ENCODE measurements at places on chromosomes 1 and 21.
A peak's percentile ranks its signal among the peaks of the same experiment; 100 is the strongest.

- peak; percentile 38 for DNase-seq
These were observed 90.7 kb upstream of the WLS start for GRCh38 chr1:68322837-68323687.

DNA sequence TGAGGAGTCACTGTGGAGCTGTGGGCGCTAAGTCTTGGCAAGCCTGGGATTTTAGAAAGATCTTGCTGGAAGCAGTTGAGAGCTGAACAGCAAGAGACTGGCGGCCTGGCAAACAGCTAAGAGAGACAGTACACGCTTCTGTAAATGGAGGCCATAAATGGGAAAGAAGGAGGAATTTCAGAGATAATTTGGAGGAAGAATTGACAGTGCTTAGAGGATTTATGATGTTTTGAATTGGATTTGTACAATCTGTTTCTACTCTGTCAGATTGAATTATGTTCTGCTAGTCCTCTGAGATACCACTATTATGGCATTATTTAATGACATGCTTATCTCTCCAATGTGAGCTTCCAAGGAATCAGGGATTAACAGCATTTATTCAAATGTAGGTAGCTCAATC is 50.1 kb downstream of the ABCA4 start:
- DNase-seq = no peak

GRCh38 chr1:93252598-93252997 is 72.1 kb downstream of the CCDC18 start:
- no peak for DNase-seq

DNA sequence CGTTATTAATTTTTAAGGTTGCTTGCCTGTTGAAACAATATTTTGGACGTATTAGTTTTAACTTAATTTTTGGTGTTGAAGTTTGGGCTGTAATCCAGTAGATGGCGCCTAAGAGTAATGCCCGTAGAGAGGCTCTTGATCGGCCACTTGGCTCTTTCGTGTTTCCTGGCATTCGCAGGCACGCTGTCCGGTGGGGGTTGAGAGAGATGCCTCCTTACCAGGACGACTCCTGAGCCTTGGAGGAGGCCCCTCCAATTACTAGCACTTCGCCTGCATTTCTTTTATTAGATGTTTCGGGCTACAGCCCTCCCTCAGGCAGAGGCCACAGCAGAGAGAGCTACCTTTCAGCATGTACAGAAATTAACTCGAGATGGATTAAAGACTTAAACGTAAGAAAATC is 12.0 kb downstream of the OR2M4 start:
- peak; percentile 32 for DNase-seq

GRCh38 chr1:118841521-118841920 is 146.6 kb downstream of the TBX15 start:
- no peak for DNase-seq

- no peak for DNase-seq
These were observed 205.7 kb upstream of the RRP15 start for GRCh38 chr1:218079347-218079746.

DNA sequence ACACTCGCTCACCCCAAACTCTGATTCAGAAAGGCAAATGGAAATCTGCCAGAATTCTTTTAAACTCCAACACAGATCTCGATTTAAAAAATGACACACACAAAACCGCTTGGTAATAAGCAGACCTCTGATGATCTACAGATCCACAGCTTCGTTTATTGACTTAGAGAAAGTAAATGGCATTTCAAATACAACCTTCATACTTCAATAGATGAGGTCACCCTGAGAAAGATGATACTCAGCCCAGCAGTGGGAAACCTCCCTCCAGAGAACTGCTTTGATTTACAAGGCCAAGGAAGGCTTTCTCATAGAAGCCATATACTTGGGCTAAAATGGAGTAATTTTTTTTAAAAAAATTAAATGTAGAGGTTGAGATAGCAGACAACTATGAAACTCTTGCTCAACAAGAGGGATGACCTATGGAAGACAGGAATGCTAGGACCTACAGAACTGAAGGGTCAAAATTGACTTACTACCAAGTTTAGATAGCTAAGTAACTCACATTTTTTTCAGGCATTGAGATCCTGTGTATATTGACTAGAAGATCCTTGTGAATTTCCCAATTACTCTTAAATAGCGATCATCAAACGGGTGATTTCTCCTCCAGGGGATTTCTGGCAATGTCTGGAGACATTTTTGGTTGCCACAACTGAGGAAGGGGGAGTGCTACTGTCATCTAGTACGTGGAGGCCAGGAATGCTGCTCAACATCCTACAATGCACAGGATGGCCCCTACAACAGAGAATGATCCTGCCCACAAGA is 143.9 kb downstream of the CLIC6 start:
- peak; percentile 60 for DNase-seq

DNA sequence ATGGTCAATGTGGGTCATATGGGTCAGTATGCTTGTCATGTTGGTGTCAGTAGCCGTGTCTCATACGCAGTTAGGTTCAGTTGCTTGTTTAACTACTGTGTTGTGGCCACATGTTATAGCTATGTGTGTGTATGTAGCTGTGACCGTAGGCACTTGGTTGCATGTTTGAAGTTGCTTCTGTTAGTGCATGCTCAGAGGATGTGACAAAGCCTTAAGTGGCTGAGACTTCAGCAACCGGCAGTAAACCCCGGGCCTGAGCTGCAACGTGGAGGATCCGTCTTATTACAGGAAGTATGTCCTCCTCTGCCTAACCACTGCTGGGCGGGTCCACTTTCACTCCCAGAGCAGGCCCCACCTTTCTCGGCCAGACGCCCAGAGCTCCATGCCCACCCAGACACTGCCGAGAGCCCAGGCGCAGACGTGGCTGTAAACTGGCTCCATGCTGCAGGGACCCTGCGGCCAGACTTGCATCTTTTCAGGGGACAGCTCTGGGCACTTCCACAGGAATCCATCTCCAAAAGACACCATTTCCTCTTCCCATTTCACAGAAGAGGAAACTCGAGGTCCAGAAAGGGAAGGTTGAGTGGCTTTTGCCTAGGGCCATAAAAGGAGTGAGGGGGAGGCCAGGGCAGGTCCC is 2.2 kb downstream of the TCEA3 start:
- DNase-seq = peak; percentile 82

DNA sequence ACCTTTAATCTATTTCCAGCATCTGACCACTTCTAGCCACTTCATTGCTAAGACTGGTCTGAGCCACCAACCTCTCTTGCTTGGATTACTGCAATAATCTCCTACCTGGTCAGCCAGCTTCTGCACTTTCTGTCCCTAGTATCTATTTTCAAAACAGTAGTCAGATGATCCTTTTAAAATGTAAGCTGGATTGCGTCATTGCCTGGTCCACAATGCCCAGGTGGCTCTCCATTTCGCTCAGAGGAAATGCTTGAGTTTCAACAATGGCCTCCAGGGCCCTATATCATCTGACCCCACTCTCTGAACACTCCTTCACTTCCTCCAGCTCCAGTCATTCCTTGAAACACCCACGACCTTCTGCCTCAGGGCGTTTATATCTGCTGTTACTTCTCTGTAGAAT is 2.3 kb downstream of the FYB2 start:
- no peak for DNase-seq

GRCh38 chr1:68111519-68112436 is 61.4 kb upstream of the DIRAS3 start:
- DNase-seq = peak; percentile 95

GRCh38 chr1:53132176-53132575 is 10.3 kb downstream of the SLC1A7 start:
- no peak for DNase-seq

DNA sequence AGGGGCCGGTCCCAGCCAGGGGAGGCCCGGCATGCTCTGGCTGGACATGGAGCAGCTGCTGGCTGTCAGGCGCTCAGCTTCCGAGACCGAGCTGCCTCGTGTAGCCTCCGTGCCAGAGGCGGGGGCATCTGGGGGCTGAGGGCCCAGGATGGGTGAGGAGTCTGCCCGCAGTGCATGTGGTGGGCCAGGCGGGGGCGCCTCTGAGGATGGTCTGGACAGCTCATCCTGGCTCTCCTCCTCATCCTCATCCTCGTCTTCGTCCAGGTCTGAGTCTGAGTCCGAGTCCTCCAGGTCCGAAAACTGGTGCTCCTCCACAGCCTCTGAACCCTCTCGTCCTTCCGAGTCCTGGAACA is 28.9 kb upstream of the EDN2 start:
- no peak for DNase-seq

DNA sequence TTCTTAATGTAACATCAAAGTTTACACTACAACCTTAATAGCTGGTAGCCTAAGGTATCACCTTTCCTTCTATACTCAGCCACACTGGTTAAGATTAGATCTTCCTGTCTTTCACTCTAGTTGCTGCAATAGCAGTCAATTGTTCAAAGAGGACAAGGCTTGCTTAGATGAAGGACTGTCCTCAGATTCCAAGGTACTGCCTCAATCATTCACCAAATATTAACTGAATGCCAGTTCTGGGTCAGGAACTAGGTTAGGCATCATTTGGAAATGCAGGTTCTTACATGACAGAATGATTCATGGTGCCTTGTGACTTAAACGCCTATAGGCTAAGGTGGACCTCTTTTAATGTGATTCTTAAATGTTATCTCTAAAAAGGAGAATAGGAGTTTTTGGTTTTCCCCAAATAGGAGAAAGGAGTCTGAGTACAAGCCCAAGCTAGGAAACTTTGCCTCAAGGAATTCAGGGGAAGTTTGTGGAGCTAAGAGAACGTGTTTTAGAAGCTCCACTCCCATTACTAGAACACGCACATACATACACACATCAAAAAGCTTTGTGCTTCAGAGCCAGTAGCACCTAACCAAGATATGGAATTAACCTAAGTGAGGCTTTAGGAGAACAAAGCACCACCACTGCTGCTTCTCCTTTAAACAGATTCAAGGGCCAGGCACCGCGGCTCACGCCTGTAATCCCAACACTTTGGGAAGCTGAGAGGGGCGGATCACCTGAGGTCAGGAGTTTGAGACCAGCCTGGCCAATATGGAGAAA is 8.5 kb upstream of the WDR47 start:
- no peak for DNase-seq

DNA sequence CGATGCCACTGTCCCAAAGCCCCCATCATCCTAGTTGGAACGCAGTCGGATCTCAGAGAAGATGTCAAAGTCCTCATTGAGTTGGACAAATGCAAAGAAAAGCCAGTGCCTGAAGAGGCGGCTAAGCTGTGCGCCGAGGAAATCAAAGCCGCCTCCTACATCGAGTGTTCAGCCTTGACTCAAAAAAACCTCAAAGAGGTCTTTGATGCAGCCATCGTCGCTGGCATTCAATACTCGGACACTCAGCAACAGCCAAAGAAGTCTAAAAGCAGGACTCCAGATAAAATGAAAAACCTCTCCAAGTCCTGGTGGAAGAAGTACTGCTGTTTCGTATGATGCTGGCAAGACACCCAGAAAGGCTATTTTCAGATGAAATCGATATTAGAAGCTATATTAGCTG is 8.1 kb downstream of the RHOU start:
- no peak for DNase-seq

- DNase-seq = no peak
These were observed 8.4 kb upstream of the UBE2U start for GRCh38 chr1:64195081-64195395.

- DNase-seq = peak; percentile 37
These were observed 714 bp downstream of the DFFA start for GRCh38 chr1:10471411-10472219.

DNA sequence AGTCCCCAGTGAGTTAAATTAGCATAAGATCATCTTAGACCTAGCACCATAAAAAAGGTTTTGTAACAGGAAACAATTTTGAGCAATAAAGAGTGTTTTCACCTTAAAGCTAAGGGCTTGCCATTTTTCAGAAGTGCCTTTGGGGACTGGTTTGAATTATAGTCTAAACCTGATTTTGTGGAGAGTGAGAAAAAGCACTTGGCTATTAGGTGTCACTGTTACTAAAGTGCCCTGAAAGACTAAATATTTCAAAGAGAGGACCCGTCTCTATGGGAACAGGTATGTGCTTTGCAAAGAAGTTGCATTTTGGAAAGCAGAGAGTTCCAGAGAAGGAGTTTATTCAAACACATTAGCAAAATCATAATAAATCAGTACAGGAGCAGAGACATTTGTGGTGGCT is 9.1 kb downstream of the NTNG1 start:
- DNase-seq = no peak

DNA sequence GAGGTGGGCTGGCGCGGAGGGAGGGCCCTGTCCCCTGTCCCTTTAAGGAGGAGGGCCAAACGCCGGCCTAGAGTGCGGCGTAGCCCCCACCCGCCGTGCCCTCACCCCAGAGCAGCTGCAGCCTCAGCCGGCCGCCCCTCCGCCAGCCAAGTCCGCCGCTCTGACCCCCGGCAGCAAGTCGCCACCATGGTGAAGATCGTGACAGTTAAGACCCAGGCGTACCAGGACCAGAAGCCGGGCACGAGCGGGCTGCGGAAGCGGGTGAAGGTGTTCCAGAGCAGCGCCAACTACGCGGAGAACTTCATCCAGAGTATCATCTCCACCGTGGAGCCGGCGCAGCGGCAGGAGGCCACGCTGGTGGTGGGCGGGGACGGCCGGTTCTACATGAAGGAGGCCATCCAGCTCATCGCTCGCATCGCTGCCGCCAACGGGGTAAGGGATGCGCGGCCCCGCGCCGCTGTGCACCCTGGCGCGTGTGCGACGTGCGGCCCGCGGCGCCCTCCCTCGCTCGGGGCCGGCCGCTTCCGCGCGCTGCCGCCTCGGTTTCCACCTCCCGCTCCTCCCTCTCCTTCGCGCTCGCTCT is at the start of gene PGM1:
Gene PGM1 (plus strand): TSS at position 109 of the 583 bp plus-strand sequence. CDS start 78 bp downstream, at position 187.
- peak; percentile 73 for DNase-seq

GRCh38 chr1:222592171-222592570 is 2.4 kb upstream of the TAF1A start:
- no peak for DNase-seq

- peak; percentile 70 for DNase-seq
These were observed 44.7 kb upstream of the GOLT1A start for GRCh38 chr1:204258213-204259115.

DNA sequence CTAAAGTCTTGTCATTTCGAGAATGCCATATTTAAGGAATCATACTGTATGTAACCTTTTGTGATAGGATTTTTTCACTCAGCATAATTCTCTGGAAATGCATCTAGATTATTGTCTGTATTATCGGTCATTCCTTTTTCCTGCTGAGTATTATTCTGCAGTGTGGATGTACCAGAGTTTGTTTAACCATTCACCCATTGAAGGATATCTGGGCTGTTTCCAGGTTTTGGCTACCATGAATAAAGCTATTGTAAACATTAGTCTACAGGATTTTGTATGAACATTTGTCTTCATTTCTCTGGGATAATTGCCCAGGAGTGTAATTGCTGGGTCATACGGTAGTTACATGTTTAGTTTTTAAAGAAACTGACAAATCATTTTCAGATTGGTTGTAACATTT is 61.8 kb downstream of the ATP1A1 start:
- DNase-seq = no peak

DNA sequence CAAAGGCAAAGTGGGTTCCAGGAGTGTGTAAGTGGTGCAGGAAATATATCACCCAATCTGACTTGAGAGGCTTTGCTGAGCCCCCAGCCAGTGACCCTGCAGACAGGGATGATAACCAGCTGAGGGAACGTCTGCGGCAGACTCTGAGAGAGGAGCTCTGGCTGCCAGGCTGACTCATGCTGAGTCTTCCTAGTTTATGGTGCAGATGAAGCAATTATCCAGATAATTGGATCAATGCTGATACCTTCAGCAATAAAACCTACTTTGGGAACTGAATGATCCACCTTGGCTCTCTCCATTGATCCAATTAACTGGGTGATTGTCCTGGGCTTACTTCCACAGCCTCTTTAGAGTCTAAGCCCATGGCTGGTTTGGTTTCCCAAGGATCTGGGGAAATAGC is 7.3 kb downstream of the C8B start:
- DNase-seq = no peak

- peak; percentile 39 for DNase-seq
These were observed 1.1 kb downstream of the S100A11 start for GRCh38 chr1:152035539-152036266.

- DNase-seq = peak; percentile 45
These were observed 41.4 kb upstream of the TSPEAR start for GRCh38 chr21:44752671-44753235.

- DNase-seq = no peak
These were observed 25.0 kb downstream of the LRRC8C start for GRCh38 chr1:89657886-89658285.
